ENCODE measurements at places on chromosomes 4 and X.
A peak's percentile ranks its signal among the peaks of the same experiment; 100 is the strongest.

- DNase-seq: no peak
Measured at GRCh38 chrX:32966821-32967355, 244.5 kb downstream of the DMD start.

- no peak for DNase-seq
Measured at GRCh38 chrX:9724711-9725110, 40.9 kb downstream of the GPR143 start.

- no peak for DNase-seq
Measured at GRCh38 chr4:1152290-1152689, 20.1 kb downstream of the SPON2 start.

DNA sequence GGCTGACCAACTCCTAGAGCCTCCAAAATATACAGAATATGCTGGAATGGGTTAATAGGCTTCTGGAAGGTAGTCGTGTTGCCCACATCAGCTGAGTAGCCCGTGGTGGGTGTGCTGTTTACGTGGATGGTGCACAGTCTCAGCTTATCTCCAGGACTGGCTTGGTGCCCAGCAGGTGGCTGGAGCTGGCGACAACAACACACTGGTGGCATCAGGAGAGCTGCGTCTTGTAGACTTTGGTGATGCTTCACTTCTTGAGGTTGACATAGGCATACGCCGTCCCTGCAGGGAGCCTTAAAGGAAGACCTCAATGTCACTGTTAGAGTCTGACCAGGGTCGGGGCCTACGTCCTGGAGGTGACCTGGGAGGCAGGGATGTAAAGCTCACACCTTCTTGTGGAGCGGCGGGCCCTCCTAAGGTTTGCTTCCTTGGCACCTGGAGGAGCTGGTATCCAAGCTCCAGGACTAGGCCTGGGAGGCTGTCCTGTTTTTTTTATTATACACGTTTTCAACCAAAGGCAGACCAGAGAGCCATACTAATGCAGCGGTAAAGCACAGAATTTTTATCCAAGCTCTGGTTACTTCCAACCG lies 26.5 kb upstream of the RBMX start:
- no peak for DNase-seq

DNA sequence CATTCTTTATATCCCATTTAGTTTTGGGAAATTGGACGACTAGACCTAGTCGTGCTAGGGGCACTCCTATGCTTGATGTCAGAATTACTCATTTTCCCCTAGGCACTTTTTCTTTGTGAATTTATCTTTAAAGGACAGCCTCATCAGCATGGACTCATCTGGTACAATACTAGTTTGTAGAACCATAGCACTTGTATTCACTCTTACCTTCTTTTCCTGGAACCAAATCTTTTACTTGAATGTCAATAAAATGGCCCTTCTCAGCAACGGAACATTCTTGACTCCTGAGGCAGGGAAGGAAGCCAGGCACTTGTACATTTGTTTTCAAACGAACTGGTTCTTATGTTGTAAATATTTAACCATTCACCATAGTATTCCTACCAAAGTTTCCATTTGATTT lies 187.1 kb downstream of the SHROOM3 start:
- DNase-seq: no peak

- peak; percentile 99 for DNase-seq
Measured at GRCh38 chrX:118345464-118346257, at the start of gene WDR44. TSS of gene WDR44 (plus strand) at chrX:118346106. CDS start at chrX:118346504, 398 bp downstream.

DNA sequence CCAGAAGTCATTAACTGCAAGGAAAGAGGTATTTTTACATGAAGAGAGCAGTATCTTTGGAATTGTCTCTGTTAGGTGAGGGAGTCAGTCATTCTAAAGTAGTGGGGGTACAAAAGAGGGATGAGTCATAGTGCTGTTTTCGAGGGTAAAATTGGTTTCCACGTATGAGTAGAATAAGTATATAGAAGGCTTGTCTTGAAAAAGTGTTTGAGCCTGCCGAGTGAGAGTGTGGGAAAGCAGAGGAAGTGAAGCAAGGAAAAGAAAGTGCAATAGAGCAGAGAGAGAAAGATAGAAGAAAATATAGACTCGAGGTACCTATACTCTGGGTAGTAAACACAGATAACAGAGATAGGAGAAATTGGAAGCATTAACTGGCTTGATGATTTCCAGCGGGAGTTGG lies 696.4 kb downstream of the DMD start:
- DNase-seq: no peak

DNA sequence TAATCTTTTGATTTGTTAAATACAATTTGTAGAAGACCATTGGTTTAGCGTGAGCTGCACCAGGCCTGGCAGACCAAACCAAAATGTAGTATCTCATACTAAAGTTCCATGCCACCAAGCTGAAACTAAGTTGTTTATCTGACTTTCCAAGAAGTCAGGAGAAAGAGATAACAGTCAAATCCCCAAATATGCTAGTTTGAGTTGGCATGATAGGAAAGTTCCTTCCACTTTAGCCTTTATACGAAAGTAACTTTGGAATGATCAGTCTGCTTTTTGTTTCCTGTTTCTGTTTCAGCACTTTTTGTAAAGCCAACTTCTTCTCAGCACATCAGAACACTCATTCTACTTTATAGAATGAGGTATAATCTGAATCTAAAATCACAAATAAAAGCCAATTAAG lies 449.2 kb downstream of the GRXCR1 start:
- no peak for DNase-seq

GRCh38 chrX:117834076-117834475 lies 282.5 kb downstream of the KLHL13 start:
- DNase-seq: no peak

GRCh38 chrX:38154818-38155217 lies 65.9 kb downstream of the SRPX start:
- DNase-seq: no peak

DNA sequence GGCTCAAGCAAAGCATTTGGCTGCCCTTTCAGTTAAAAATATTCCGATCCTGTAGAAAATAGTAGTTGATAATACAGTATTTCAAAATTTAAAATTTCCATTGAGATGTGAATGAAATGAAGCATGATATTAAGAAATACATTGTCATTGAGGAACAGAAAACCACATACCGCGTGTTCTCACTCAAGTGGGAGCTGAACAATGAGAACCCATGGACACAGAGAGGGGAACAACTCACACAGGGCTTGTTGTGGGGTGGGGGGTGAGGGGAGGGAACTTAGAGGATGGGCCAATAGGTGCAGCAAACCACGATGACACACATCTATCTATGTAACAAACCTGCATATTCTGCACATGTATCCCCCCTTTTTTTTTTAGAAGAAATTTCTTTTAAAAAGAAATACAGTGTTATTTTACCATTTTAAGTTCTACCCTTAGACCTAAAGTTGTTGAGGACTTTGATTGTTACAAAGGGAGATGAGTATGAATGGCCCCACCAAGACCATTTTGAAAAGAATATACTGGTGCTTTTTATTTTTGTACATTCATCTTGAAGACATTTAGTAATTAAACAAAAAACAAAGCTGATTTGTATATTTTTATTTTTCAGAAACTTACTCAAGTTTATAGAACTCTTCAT lies 52.0 kb upstream of the IL13RA1 start:
- no peak for DNase-seq

- no peak for DNase-seq
Measured at GRCh38 chr4:2924286-2924685, 38.9 kb downstream of the NOP14 start.

- no peak for DNase-seq
Measured at GRCh38 chr4:86652332-86652932, 58.3 kb downstream of the PTPN13 start.

GRCh38 chr4:182800216-182800515 lies 117.0 kb downstream of the DCTD start:
- DNase-seq: no peak

GRCh38 chrX:119266364-119266995 lies 30.4 kb downstream of the PGRMC1 start:
- DNase-seq: peak; percentile 39

DNA sequence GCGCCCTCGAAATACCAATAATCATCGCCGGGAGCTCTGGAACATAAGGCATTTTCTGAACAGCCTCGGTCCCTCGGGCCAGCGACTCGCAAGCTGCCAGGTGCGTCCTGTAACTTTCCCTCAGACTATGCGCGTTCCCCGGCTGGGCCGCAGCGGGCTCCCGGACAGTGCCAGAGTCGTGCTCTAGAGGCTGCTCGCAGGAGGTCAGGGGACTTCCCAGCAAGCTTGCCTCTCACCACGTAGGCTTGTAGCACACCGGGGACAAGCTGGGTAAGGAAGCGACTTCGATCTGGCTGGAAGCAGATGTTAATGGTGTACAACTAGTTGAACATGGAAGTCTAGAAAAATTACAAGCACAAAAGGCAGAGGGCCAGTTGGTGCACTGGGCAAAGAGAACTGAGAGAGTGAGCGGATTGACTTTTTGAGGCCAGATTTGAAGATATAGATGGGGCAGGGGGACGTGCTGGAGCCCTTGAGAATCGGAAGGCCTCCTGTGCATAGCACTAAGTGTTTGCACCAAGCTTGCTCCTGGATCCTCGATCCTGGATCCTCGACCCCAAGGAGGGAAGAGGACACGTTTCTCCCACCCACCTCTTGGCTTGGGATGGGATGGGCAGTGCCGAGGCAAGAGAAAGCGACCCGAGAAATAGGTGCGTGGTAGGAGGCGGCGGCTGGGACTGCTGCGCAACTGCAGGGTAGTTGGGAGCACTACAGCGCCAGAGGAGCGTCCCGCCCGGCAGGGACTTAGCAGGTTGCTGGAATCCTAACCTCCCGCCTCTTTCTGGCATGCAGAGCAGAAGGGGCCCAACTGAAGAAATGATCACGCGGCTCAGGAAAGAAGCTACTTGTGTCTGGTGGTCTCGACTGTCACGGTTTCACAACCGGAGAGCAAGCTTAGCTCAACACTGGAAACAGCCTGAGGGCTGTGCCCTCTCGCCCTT lies 19.9 kb upstream of the ZIC3 start:
- DNase-seq: no peak

DNA sequence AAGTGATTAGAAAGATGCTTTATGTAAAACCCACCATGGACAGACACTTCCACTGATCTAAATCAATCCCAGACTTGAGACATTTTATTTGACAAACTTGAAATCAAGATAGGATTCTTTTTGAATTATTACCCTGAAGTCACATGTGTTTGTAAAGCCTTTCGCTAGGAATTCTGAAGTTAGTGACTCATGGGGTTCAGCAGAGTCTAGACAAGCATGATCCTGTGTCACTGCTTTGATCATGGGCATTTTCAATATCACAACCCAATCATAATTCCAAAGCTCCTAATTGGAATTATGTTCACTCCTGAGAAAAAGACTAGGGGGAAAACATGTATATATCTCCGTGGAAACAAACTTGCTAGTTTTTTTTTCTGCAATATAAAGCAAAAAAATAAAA lies 67.5 kb upstream of the BMP3 start:
- DNase-seq: peak; percentile 16

Data from NCI-H82 (cell line).